RPMI8226 (cell line): ENCODE measurements at places on chromosomes 4 and X.

GRCh38 chr4:5237086-5237660 is 185.9 kb downstream of the STK32B start:
- DNase-seq, result no peak

GRCh38 chrX:105701310-105702052 is 120.9 kb upstream of the NRK start:
- DNase-seq, result no peak

DNA sequence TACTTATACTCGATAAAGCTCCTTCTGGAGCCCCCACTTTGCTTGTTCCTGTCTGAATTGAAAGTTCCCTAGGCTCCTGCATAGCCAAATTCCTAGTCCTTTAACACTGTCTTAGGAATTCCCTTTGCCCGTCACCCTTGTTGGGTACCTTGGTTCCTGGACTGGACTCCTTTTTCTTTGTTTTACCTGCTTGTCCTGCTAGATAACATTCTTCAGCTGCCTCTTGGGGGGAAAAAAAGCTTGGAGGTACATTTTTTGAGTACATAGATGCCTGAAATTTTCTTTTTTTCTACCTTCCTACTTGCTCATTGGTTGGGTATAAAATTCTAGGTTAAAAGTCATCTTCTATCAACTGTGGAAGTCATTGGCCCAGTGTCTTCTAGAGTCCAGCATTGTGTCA is 154.8 kb upstream of the RAPGEF2 start:
- no peak for DNase-seq

GRCh38 chrX:29478336-29479069 is 736.9 kb upstream of the MAGEB2 start:
- peak; percentile 20 for DNase-seq

DNA sequence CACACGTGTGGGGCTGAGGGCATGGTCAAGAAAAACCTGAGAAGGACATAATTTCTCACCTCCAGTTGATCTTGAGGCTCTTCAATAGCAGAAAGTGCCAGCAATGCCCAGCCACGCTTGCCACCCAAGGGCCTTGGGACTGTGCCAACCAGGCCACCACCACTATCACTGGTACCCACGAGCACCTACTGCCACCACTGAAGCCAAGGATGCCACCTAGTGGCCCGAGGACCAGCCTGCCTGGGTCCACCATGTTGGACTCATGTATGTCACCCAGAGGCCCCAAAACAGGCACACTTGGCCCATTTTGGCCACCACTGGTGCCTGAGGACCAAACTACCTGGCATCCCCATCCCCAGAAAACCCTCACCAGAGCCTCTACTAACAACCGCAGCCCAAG is 191.8 kb downstream of the ADAM29 start:
- DNase-seq, result peak; percentile 33

- DNase-seq, result no peak
Measured at GRCh38 chrX:77788050-77788449, 2.0 kb upstream of the ATRX start.

DNA sequence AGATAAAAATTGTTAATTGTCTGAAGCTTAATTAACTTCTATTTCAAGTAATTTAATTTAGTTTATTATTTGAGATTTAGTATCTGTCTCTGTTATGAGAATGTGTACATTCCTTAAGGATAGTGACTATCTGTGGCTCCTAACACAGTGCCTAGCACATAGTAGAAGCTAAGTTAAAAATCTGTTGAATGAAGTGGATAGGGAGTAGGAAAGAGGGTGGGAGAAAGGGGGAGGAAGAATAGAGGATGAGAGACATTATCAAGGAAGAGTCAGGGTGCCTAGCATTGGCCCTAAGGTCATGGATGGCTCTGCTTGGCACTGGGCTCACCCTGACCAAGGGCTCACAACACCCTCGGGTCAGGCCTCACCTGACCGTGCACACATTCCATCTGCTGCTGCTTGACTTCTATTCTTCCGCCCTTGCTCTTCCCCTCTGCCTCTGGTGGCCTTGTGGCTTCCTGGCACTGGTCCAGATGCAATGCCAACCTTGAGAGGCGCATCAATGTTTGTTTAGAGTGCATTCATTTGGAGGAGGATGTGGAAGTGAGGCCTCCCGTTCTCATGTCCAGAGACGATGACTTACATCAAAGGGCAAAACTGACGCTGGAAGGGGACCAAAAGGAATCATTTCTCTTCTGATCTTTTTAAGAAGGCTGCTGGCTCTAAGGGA is 42.3 kb downstream of the TRIM2 start:
- DNase-seq, result peak; percentile 7

DNA sequence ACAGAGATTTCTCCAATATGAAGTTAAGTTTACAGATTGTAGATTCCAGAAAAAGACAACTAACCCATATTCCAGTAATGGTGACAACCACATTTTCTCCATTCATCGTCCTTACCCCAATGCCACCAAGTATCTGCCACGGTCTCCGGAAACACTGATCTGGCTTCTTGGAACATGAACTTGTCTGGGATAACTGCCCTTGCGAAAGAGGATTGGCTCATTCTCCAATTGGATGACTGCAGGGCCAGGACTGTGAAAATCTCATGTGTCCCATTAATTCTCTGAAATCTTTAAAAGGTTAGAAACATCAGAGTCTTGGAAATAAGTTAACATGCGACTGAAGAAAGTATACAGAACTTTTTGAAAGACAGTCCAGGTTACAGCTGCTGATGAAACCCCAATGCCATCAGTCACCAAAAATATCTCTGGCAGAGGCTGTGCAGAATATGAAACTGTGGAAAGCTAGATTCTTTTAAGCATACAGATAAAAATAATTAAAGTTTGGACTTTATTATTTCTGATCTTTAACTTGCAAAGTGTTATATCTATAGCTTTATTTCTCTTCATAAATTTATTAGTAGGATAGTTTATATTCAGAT is 496.9 kb downstream of the PPARGC1A start:
- DNase-seq, result no peak

- peak; percentile 33 for DNase-seq
Measured at GRCh38 chr4:89142691-89143669, 31.6 kb downstream of the TIGD2 start.
